ENCODE measurements at places on chromosomes 13 and 19. TPM values are rescaled to one million over a fixed set of nuclear protein-coding genes. Genes with fewer than 3 reads are reported as not detected.

ATCAY gene
- 0.44 TPM for polyA plus RNA-seq

C19orf38 gene
- polyA plus RNA-seq = 1.8 TPM

TTC9B gene
- not detected for polyA plus RNA-seq

DNA sequence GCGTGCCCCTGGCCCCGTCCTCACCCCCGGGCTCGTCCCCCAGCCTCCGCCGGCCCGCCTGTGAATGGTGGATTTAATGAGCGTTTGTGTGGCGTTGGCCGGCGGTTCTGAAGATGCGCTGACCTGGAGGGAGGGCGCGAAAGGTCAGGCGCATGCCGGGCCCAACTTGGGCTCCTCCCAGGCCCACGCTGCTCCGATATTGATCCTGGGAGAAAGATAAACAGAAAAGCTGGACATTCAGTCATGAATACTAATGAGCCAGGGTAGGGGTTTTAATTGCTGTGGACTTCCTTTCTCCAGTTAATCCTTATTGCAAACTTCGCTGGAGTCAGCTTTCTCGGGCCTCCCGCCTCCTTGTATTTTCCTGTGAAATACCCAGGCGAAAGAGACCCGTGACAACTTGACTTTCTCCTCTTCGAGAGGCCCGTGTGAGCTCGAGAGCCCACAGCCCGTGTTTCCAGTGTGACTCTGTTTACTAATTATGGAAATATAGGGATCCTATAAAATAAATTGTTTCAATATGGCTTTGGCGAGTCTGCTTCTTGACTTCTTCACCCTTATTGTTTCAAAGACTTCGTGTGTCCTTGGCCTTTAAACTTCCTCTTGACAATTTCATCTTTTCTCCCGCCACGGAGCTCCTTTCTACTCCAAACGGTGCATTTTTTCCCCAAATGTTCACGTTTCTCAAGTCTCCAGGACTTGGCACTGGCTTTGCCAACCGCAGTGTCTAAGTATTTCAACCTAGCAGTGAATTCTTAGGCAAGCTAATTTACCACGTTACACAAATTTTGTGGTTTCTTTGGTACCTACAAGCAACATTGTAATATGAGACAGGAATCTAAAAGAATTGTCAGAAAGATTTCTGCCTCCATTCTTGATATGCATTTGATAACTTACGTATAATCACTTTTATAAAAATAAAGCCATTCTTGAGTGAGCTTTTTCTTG is 10.5 kb downstream of the ZIC2 start:
- no peak for DNase-seq

DNA sequence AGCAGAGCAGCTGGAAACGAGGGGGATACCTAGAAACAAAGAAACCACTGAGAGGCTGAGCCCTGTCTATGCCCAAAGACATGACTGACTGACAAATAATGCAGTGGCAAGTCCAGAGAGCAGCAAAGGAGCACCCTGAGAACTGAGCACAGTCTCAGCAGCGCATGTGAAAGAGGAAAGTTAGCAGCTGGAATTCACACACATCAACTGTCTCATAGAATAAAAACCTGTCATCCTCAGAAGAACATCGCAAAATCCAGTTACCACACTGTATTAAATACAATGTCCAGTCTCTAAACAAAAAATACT is 24.1 kb upstream of the DLEU7 start:
- DNase-seq = no peak

- no peak for DNase-seq
Observed at GRCh38 chr13:80105350-80105749, 235.6 kb downstream of the SPRY2 start.

DNA sequence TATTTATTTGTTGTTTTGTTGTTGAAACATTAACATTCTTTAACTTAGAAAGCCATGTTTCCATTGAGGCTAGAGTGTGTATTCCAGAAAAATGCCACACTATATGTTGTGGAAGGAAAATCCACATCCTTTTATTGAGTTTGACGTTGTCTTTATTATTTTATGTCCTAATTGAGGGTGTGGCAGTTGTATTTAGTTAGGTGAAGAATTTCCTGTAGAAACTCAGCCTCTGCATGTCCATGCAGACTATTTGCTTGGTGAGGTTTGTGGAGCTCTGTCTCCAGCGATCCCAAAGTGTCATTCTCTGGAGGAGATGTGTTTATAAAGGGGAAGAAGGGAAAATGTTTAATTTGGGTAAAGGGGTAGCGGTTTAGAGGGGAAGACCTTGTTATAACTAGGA is 46.6 kb downstream of the AKAP11 start:
- DNase-seq = no peak
